NAMALWA (cell line): ENCODE measurements at places on chromosomes 2 and 18.

- DNase-seq: no peak
Observed at GRCh38 chr2:28717339-28717758, 34.3 kb upstream of the PPP1CB start.

- no peak for DNase-seq
Observed at GRCh38 chr18:43664487-43665008, 387.3 kb upstream of the SYT4 start.

DNA sequence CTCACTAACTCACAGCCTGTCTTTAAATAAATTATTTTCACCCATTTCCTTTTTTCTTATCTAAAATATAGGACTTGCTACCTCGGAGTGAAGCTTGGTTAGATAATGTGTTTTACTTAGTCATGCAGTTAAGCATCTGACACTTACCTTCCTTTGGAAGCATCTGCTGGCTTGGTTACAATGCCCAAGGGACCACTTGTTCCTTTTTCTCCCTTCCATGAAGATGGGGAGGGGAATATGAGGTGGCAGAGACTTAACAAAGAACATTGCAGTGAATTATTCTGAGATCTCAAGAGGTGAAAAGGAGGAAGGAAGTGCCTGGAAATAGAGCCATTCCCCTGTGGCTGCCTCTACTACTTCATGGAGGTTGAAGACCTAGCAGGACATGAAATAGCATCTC is 145.4 kb upstream of the FOSL2 start:
- DNase-seq: no peak

DNA sequence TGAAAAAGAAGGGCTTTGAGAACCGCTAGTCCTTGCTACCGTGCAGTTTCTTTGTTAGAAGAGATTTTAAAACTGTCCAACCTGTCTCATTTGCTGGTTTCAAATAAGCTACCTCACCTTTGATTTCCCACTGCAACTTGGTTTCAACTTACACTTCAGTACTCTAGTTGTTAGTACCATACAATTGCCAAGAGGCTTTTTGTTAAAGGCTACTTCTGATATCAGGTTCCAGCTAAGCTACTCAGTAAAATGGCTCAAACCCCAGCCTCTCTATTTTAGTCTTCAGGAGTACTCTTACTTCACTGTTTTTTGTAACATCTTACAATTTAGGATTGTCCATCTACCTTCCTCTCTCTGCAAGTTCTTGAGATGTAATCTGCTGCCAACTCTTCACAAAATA is 91.6 kb downstream of the INO80D start:
- DNase-seq: no peak

GRCh38 chr2:239017491-239018098 is 169.7 kb downstream of the TWIST2 start:
- no peak for DNase-seq

- DNase-seq: no peak
Observed at GRCh38 chr2:98393354-98393753, 47.1 kb downstream of the CNGA3 start.

DNA sequence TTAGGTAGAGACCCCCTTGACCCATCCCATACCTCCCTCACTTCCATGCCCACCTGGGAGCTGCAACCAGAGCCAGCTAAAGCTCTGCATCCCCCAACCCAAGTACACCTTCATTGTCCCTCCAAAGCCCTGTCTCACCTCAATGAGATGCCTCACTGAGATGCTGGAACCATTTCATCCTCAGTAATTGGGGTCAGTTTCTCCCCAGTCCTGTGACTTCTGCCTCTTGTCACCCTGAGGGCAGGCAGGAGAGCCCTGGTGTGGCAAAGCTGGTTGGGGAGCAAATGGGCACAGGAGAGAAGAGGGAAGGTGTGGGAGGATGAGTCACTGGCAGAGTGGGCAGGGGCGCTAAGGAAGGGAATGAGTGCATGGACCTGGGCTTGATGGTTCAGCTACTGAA is 27.9 kb upstream of the NT5DC4 start:
- no peak for DNase-seq

GRCh38 chr2:128727404-128727803 is 408.7 kb upstream of the HS6ST1 start:
- DNase-seq: no peak

- DNase-seq: no peak
Observed at GRCh38 chr2:25073025-25073424, 31.1 kb downstream of the EFR3B start.

GRCh38 chr2:128498589-128498988 is 179.9 kb upstream of the HS6ST1 start:
- DNase-seq: no peak

DNA sequence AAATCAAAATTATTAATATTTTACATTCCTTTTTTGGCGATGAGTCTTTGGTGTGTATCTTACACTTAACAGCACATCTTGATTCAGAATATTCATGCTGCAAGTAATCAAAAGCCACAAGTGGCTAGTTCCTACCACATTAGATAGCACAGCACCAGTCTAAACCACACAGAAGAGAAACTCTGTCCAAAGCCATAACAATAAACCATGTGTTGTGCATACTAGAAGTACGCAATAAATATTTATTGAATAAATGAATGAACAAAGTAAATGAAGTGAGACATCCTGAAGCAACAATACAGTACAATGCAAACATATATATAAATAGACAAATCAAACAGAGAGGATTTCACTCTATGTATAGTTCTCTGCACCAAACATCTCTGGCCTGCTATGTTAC is 287.3 kb downstream of the EXOC6B start:
- no peak for DNase-seq

GRCh38 chr2:100011272-100011731 is 131.1 kb downstream of the AFF3 start:
- DNase-seq: no peak

DNA sequence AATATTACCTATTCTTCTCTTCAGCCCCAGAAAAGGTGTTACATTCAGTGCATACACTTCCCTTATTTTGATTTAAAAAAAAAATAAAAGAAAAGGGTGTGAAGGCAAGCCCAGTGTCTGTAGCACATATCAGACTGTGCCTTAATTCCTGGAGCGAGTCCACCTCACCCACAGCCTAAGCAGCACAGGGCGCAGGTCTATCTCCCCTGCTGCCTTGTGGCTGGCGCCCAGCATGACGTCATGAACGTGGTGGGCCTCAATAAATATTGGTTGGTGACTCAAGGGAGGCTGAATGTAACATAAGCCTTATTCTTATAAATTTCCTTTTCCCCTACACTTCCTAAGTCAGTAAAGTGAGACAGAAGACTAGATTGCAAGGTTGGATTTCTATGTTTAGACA is 26.4 kb downstream of the ST3GAL5 start:
- DNase-seq: no peak

DNA sequence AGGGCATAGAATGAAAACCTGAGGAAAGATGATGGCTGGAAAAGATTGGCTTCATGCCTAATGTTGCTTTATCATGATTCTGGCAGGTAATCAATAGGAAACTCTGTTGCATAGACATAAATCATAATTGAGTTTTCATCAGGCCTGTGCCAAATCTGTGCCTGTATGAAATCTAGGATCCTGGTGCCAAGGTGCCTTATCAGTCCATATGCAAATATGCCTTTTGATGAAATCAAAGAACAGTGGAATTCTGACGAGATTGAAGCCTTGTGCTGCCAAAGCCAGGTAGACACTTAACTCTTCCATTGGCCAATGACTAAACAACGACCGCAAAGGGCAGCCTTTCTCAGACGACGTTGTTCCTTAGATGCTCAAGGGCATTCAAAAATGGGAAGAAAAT is 170.0 kb upstream of the CRIM1 start:
- DNase-seq: no peak

DNA sequence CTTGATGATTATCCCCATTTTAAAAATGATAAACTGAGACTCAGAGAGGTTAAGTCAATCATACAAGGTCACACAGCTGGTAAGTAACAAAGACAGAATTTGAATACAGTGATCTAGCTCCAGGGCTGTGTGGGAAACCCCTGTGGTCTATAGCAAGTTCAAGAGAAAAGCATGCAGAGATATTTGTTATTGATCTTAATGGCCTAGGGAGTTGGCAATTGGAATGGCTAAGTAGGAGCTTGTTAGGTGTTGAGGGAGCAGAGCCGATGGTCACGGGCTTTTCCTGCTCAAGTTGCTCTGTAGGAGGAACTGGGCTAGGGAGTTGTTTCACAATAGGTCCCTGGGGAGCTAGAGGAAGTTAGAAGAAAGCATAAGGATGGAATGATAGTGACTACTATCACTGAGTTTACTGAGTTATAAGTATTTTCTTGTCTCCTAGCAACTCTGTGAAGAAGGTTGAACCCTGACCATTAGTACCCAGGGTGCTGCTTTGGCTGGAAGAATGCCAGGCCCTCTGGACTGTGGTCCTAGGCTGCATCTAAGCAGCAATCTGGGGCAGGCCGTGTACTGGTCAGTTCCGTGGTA is 30.0 kb downstream of the RNF125 start:
- peak; percentile 13 for DNase-seq

DNA sequence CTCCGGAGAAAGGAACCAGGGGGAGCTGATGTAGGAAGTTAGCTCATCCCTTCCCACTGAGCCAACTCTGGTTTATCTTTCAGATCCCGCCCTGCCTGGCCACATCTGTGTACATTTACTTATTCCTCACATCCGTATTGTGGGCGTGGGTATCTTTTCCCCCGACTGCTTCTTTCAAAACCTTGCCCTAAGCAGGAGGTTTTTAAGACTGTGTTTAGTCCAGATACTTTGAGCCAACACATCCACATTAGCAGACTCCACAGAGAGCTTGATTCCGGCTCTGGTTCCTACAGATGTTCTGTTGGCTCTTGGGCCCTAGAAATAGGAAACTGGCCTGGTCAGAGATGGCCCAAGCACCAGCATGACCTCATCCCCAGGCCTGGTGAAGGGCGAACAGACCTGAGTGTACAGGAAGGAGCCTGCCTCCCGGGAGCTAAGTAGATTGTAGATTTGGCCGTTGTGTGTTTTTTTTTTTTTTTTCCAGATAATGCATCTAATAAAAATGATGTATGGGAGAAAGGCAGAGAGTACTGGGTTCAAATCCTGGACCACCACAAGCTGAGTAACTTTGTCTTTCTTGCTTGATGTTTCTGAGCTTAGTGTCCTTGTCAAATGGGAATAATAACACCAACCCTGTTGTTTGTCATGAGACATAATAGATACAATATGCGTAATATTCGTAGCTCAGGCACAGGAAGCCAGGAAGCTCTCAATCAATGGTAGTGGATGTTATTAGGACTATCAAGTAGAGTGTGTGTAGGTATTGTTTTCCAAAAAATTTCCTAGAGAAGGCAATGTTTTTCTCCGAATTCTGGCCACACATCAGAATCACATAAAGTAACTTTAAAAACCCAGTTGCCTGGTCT is 92.3 kb downstream of the PRKCE start:
- no peak for DNase-seq

DNA sequence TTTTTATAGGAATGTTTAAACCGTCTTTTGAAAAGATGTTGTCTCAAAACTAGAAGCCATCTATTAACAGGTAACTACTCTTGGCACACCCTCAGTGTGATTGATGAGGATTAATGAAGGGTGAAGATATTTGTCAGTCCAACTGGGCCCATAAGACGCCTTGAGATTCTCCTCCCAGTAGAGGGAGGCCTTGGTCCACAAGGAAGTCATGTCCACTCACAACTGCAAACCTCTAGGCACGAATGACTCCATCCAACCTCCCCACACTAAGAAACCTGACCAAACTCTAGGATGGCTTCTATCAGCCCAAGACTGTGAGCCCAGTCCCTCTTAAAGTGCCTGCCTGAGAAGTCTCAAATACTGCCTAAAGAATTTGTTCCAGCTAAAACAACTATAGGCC is 19.2 kb upstream of the GRP start:
- no peak for DNase-seq

DNA sequence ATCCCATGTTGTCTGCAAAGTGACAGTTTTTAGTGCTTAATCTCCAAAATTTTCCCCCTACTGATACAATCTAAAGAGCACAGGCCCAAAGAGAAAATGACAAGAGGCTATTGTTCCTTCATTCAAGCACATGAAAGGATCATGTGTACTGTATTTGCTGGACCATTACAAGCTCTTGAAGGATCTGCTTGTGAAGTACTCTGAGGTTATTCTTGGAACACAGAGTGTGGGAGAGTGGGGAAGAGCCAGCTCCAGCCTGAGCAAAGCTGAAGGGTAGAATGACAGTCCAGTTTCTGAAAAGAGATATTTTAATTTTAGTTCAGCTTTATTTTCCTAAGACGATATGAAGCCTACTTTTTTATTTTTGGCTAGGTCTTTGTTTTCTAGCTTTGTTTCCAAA is 112.2 kb downstream of the GALNT3 start:
- DNase-seq: no peak

DNA sequence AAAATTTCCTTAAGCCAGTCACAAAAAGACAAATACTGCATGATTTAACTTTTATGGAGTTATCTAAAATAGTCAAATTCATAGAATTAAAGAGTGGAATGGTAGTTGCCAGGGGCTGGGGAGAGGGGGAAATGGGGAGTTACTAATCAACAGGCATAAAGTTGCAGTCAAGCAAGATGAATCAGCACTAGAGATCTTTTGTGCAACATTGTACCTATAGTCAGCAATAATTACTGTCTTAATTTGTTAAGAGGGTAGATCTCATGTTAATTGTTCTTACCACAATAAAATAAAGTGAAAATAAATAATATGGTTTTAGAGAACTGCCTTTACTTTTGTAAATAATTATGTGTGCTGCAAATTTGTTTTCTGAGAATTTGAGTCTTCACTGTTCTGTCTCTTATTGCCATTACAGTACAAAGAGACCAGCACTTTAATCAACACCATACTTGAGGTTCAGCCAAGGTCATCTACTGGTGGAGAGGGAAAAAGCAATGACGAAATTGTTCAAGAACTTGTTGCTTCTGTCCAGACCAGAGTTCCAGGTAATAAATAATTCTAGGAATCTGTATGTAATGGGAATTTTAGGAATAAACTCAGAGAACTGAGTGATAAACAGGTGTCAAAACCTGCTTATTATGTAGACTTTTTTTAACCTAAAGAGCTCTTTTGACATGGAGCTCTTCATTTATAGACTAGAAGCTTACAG is 75.5 kb downstream of the TRABD2A start:
- no peak for DNase-seq

DNA sequence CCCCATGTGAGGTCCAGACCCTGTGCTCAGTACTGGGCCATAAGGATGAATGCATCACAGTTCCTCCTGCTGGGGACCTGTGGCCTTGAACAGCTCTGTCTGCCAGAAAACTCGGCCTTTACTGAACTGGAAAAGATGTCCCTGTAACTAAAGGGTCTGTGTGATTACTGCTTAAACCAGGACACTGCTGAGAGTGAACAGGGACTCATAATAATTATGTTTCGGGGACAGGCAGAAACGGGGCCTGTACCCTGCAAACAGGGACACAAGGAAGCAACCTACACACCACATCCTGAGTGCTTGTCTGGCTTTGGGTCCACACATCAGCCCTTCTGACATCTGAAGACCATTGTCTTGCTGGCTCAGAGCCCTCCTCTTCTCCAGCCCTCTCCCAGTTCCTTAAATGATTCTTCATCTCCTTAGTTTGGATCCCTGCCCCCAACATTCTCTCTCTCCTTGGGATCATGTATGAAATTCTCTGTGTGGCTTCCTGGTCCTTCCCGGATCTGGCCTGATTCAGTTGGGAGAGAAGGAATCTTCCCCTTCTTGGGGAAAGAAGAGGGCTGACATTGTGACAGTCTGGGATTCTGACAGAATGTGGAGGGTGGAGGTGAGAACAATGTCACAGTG is 248.0 kb downstream of the MYCN start:
- no peak for DNase-seq
